ENCODE measurements at places on chromosomes 2 and 18. TPM values are rescaled to one million over a fixed set of nuclear protein-coding genes. Genes with fewer than 3 reads are reported as not detected.

- DNase-seq, result no peak
These were observed 510.9 kb downstream of the PARD3B start for GRCh38 chr2:205056151-205056561.

GRCh38 chr2:32291746-32292145 lies 14.0 kb downstream of the YIPF4 start:
- no peak for DNase-seq

GRCh38 chr2:180655842-180656454 lies 324.5 kb upstream of the UBE2E3 start:
- DNase-seq, result no peak

GRCh38 chr18:111306-112014 lies 46.9 kb upstream of the USP14 start:
- peak; percentile 80 for DNase-seq

DNA sequence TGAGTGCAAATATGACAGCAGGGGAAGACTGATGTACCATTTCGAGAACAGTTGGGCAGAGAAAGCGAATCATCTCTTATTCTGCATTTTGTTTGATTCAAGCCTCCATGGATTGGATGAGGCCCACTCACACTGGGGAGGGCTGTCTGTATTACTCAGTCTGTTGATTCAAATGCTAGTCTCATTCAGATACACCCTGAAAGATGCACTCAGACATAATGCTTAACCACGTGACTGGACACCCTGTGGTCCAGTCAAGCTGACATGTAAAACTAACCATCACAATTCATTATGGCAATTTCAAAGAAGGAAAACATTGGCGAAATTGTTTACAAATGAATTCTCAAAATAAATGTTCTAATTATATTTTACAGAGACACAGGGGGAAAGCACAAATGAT lies 1210.2 kb downstream of the DPP10 start:
- no peak for DNase-seq

DNA sequence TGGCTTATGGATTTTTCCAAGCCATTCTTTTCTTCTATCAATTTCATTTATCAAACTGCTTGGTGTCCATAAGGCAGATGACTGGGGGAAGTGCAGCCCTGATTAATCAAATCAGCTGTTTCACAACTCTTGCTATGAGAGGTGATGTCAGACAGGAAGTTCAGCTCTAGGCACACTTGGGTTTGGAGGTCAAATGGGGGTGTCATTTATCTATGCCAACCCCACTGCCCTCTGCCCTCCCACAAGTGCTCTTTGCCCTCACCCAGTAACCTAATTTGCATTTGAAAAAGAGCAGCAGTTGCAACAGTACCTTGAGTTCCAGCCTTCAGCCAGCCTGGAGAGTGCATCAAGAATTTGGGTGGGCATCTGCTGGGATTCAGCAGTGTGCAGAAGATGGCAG lies 431.3 kb upstream of the SPRED2 start:
- no peak for DNase-seq

DNA sequence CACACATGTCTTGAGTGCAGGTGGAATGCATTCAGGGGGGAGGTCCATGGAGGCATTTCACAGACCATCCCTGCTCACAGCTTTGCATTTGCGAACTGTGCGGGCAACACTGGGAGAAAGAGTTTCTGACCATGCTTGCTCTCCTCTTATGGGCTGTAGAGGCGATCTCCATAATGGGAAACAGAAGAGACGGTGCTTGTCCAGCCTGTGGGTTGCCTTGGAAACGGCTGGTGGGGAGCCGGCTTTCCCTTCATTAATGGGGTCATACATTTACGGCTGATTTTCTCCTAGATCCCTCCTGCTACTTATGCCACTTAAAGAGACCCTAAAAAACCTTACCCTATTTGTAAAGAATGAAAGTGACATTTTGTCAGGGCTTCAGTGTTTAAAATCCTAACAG lies 147.4 kb downstream of the SOX11 start:
- no peak for DNase-seq

GRCh38 chr2:44635725-44636124 lies 274.0 kb downstream of the CAMKMT start:
- no peak for DNase-seq

GRCh38 chr2:147345246-147345645 lies 499.6 kb upstream of the ACVR2A start:
- no peak for DNase-seq

- DNase-seq, result no peak
These were observed 28.4 kb downstream of the MCEE start for GRCh38 chr2:71101656-71102055.

GRCh38 chr2:201966691-201967438 lies 66.8 kb upstream of the FZD7 start:
- no peak for DNase-seq

GRCh38 chr18:22044474-22045220 lies 124.7 kb upstream of the GATA6 start:
- DNase-seq, result no peak

DNA sequence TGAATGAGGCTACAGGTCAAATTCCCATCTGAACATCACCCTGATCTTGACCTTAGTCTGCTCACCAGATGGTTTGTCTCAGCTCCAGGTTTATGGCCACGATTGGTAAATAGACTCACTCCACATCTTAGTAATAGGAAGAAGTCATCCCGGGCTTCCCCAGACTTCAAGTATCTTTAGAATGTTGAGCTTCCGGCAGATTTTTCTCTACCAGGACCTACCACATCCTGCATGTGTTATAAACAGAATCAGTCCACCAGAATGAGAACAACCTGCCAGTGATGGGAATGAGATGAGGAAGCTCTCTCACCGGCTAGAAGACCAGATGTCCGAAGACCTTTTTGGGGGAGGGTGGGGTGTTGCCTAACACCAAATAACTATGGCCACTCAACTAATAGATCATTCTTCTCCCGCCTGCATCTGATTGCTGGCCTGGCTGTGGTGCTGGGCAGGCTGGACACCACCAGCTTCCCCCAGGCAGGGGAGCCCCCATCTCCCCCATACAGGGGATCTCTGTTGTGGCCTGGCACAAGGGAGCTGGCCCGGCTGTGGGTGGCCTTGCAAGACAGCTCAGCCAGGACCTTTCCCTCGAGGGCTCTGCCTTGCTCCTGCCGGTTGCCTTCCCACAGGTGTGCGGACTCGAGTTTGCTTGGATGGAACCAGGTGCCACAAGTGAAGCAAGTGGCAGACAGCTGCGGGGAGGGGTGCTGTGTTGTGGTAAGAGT lies 88.5 kb downstream of the SH3RF3 start:
- DNase-seq, result peak; percentile 25

DNA sequence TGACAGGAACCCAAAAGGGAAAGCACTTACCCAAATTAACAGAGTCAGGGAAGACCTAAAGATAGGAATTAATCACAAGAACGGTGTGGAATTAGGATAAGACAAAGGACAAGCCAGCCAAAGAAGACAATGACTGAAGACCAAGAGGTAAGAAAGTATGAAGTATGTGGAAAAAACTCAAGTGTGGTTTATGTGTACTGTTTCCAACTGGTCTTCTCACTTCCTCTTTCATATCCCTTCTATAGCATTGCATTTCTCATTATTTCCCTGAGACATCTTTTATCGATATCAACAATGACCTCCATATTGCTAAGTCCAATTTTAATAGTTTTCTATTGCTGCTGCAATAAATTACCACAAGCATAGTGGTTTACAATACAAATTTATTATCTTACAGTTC lies 313.5 kb upstream of the SLC39A10 start:
- no peak for DNase-seq

DNA sequence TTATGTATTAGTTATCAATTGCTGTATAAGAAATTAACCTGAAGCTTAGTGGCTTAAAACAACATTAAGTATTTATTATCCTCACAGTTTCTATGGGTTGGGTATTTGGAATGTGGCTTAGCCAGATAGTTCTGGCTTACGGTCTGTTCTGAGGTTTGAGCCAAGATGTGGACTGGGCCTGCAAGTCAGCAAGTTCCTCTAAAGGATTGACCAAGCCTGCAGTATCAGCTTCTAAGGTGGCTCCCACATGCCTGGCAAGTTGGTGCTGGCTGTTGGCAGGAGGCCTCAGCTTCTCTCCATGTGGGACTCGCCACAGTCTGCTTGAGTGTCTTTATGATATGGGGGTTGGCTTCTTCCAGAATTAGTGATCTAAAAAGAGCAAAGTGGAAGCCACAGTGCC lies 45.0 kb upstream of the TCF4 start:
- DNase-seq, result no peak

- DNase-seq, result no peak
These were observed 634 bp downstream of the MTIF2 start for GRCh38 chr2:55268288-55268906.

- DNase-seq, result no peak
These were observed 154.1 kb upstream of the SPRED2 start for GRCh38 chr2:65586516-65586915.

DNA sequence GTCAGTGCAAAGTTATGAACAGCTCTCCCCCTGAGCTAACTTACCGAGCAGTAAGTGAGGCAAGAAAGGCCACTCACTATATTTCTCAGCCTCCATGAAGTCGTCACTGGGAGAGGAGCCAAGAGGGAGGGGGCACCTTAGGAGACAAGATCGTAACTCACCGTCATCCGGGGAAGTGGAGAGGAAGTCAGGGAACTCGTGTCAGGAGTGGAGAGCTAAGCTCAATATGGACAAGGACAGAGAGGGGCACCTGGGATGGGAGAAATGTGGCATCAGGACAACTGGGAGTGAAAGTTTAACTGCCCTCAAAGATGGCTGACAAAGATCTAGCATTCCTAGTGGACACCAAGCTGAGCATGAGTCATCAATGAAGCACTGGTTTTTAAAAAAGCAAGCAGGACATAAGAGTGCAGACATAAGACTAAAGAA lies 37.1 kb downstream of the BCL11A start:
- DNase-seq, result no peak

- no peak for DNase-seq
These were observed 194.7 kb upstream of the GLI2 start for GRCh38 chr2:120540719-120541552.

- DNase-seq, result peak; percentile 55
These were observed 1.3 kb upstream of the ZBTB14 start for GRCh38 chr18:5296706-5297320.

- DNase-seq, result no peak
These were observed 135.5 kb downstream of the PDE1A start for GRCh38 chr2:182291296-182291695.

GRCh38 chr18:10006311-10006893 lies 92.6 kb downstream of the VAPA start:
- no peak for DNase-seq

- DNase-seq, result no peak
These were observed 164.0 kb upstream of the ZEB2 start for GRCh38 chr2:144683966-144684365.

DNA sequence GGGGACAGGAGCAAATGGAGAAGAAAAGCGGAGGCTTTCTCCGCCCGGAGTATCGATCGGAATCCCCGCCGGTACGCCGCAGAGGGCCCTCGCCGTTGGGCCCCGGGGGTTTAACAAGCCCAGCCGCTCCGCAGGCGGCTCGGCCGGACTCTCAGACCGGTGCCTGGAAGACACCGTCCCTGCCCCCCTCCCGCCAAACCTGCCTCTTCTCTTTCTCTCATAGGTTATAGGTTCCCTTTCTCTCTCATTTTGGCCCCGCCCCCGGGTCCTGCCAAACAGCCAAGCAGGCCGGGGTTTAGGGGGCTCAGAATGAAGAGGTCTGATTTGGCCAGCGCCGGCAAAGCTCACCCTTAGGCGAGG lies 4.4 kb downstream of the ONECUT2 start:
- DNase-seq, result no peak

DNA sequence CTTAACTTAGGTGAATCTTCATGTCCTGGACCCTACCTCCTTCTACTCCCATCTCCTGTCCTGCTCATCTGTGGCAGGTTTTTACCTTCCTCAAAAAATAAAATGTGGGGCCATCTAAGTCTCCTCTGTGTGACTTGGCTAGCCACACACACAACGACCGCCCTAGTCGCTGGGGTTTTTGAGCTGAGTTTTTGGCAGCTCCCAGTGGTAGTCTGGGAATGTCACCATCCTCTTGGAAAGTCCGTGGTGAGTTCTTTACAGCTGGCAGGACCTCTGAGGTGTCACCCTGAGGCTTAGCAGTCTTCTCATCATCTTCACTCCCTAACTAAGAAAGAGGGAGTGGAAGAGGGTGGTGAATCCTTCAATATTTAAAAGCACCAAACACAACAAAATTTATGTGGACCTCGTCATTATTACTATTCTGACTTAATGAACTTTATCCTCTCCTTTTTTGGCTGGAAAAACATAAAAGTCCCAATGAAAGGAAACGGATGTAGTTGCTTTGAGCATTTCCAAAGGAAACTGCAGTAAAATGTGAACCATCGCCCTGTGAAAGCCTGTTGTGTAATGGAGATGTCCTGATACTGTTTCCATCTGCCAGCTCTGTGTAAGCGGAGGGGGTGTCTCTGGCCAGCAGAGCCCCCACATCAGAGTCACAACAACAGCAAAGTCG lies 78.6 kb downstream of the VAPA start:
- no peak for DNase-seq

DNA sequence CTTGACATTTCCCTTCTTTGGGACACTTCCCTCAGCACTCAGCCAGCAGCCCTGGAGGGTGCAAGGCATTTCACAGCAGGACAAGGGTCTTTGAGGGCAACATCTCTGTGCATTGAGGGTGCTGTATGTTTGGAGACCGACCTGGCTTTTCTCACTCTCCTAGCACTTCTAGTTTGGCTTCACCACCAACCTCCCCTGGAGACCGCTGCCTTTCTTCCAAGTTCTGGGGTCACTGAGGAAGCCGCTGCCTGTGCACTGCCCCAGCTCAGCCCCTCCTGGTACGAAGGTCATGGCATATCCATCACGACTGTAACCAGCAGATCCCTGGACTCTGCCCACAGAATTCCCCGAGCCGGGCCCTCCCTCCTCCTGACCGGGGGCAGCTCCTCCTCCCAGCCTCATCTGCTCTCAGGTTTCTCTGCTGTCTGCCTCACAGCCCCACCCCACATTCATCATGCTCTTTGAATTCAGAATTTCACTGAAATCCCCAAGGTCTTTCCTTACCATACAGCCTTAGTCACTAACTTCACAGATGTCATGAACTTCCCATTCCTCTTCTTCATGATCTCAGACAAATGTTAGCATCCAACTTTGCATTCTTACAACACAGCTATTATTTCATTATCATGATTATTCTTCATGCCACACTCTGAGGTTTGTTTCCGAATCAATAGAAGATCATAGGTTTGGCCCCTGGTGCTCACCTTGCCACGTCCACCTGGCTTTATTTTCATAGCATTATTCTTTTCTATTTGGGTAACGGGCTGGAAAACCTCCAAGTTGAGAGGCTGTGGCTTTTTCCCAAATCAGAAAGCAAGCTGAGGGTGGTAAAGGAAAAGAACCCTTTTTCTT lies 113.0 kb upstream of the COPS8 start:
- DNase-seq, result no peak

Gene KIF1A
- 30.1 TPM for total RNA-seq

Gene CD302
- 0.88 TPM for total RNA-seq

Gene TUBA4B
- not detected for total RNA-seq

Gene SCYGR4
- not detected for total RNA-seq

Gene TNFRSF11A
- 13.7 TPM for total RNA-seq

Gene CABLES1
- 15.0 TPM for total RNA-seq

Gene HK2
- total RNA-seq, result 36.4 TPM

Gene PASK
- total RNA-seq, result 123 TPM

Gene RAX
- total RNA-seq, result not detected

Gene TRIM54
- not detected for total RNA-seq

Gene HOXD4
- total RNA-seq, result not detected

Gene TMEM182
- total RNA-seq, result 10.0 TPM

Gene CHN1
- total RNA-seq, result 5.3 TPM

Gene FOXI3
- total RNA-seq, result not detected

Gene SCN7A
- not detected for total RNA-seq

Gene MROH2A
- total RNA-seq, result not detected

Gene KCNK3
- total RNA-seq, result not detected

Gene POTEI
- not detected for total RNA-seq

Gene CCL20
- 21.9 TPM for total RNA-seq

Gene CAPN13
- not detected for total RNA-seq

Gene KCNJ13
- not detected for total RNA-seq

Gene MC4R
- not detected for total RNA-seq

Gene CRYBA2
- not detected for total RNA-seq
